A673 (cell line): ENCODE measurements at places on chromosomes 5 and 9. TPM values are rescaled to one million over a fixed set of nuclear protein-coding genes. Genes with fewer than 3 reads are reported as not detected.

LURAP1L gene
- total RNA-seq: 0.60 and 0.96 TPM in 2 replicates

- no peak overlapping the region for H3K27ac ChIP-seq
- no peaks in the 10 kb centered on the region for H3K36me3 ChIP-seq
- no peak for DNase-seq
- no peaks in the 10 kb centered on the region for H3K27me3 ChIP-seq
- H3K4me1 ChIP-seq: peaks cover 13% of the 10 kb centered on the region
These were observed 242.5 kb downstream of the MLLT3 start for GRCh38 chr9:20379804-20380225.

- H3K4me3 ChIP-seq: no peak overlapping the region
- no peak overlapping the region for H3K27ac ChIP-seq
- no peaks in the 10 kb centered on the region for H3K27me3 ChIP-seq
- H3K4me1 ChIP-seq: no peaks in the 10 kb centered on the region
These were observed 67.5 kb upstream of the CPLX2 start for GRCh38 chr5:175803736-175804454.

CNTNAP3 gene
- not detected in 2 replicates for total RNA-seq

GRCh38 chr5:96157841-96158291, 196.2 kb upstream of the ELL2 start:
- no peak overlapping the region for H3K4me3 ChIP-seq
- H3K27me3 ChIP-seq: no peaks in the 10 kb centered on the region
- DNase-seq: peak; percentile 39
- no peaks in the 10 kb centered on the region for H3K36me3 ChIP-seq

- no peak overlapping the region for H3K27ac ChIP-seq
- H3K36me3 ChIP-seq: no peaks in the 10 kb centered on the region
- DNase-seq: no peak
- no peaks in the 10 kb centered on the region for H3K4me1 ChIP-seq
- H3K4me3 ChIP-seq: no peak overlapping the region
These were observed 21.4 kb downstream of the OR2V1 start for GRCh38 chr5:181109489-181110013.

- no peak overlapping the region for H3K27ac ChIP-seq
- no peaks in the 10 kb centered on the region for H3K36me3 ChIP-seq
- no peak for DNase-seq
- no peaks in the 10 kb centered on the region for H3K4me1 ChIP-seq
- H3K4me3 ChIP-seq: no peak overlapping the region
These were observed 29.5 kb downstream of the SEMA4D start for GRCh38 chr9:89468281-89468960.

GRCh38 chr9:3916411-3916810, 383.5 kb downstream of the GLIS3 start:
- H3K36me3 ChIP-seq: no peaks in the 10 kb centered on the region
- peaks cover 65% of the 10 kb centered on the region for H3K4me1 ChIP-seq
- no peak overlapping the region for H3K4me3 ChIP-seq
- H3K27me3 ChIP-seq: no peaks in the 10 kb centered on the region
- DNase-seq: peak; percentile 94
- peak overlapping the region; percentile 2 for H3K27ac ChIP-seq

GRCh38 chr5:136070486-136071285, 41.9 kb downstream of the TGFBI start:
- DNase-seq: no peak
- H3K4me1 ChIP-seq: no peaks in the 10 kb centered on the region
- no peak overlapping the region for H3K4me3 ChIP-seq

GRCh38 chr9:93575796-93576257, 557 bp upstream of the PHF2 start:
- peak overlapping the region; percentile 93 for H3K27ac ChIP-seq
- H3K27me3 ChIP-seq: no peaks in the 10 kb centered on the region
- H3K4me1 ChIP-seq: peaks cover 19% of the 10 kb centered on the region
- no peaks in the 10 kb centered on the region for H3K36me3 ChIP-seq
- DNase-seq: peak; percentile 71

DNA sequence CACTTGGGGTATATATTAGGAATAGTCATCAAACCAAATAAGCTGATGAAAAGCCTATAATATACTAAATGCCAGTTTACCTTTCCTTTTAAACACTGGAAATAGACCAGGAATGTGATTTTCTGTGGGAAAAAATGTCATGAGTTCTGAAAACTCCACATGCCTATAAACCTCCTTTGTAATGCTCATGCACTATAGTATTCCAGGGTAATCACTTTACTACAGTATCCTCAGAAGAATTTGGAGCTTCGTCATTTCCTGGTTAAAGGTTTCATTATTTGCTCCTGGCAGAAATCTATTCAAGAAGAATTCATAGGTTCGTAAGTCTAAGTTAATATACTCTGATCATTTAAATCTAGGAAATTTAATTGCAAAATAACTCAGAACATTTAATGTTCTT, 1076.7 kb upstream of the DMAC1 start:
- DNase-seq: no peak
- H3K27me3 ChIP-seq: peaks cover 41% of the 10 kb centered on the region
- H3K27ac ChIP-seq: no peak overlapping the region
- H3K4me1 ChIP-seq: no peaks in the 10 kb centered on the region

- DNase-seq: no peak
- H3K36me3 ChIP-seq: no peaks in the 10 kb centered on the region
- H3K27ac ChIP-seq: no peak overlapping the region
- H3K27me3 ChIP-seq: no peaks in the 10 kb centered on the region
- H3K4me3 ChIP-seq: no peak overlapping the region
These were observed 40.5 kb downstream of the BOD1 start for GRCh38 chr5:173575985-173576384.

GFI1B gene
- not detected in 2 replicates for total RNA-seq

PRUNE2 gene
- not detected in 2 replicates for total RNA-seq

ANKRD31 gene
- total RNA-seq: 0.04 and 0.15 TPM in 2 replicates

DNA sequence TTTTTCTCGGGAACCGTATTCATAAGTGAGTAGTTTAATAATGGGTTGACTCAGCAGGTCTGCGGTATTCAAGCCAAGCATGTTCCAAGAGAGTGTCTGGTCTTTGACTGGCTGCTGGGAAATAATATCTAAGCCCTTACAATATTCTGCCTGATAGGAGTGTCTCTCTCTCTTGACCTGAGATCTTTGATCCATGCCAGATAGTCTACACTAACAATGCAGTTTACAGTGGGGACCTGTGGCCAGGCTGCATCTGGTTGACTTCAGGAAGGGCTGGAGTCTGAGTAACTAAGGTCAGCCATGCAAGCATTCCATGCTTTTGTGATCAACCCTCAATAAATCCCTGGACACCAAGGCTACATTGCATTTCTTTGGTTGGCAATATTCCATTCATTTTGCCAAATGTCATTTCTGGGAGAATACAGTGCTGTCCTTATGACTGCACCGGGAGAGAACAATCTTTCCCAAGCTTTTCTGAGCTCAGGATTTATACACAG, 195.5 kb downstream of the SEMA5A start:
- no peaks in the 10 kb centered on the region for H3K27me3 ChIP-seq
- H3K36me3 ChIP-seq: no peaks in the 10 kb centered on the region
- no peak overlapping the region for H3K27ac ChIP-seq
- no peak for DNase-seq

GRCh38 chr9:94300470-94301301, 27.8 kb downstream of the NUTM2F start:
- no peaks in the 10 kb centered on the region for H3K36me3 ChIP-seq
- no peak overlapping the region for H3K27ac ChIP-seq
- H3K4me1 ChIP-seq: no peaks in the 10 kb centered on the region
- H3K27me3 ChIP-seq: no peaks in the 10 kb centered on the region

- DNase-seq: no peak
- peaks cover 6% of the 10 kb centered on the region for H3K4me1 ChIP-seq
- no peaks in the 10 kb centered on the region for H3K27me3 ChIP-seq
- no peak overlapping the region for H3K27ac ChIP-seq
- H3K36me3 ChIP-seq: no peaks in the 10 kb centered on the region
- no peak overlapping the region for H3K4me3 ChIP-seq
These were observed 6.9 kb downstream of the C7 start for GRCh38 chr5:40916226-40916625.

DNA sequence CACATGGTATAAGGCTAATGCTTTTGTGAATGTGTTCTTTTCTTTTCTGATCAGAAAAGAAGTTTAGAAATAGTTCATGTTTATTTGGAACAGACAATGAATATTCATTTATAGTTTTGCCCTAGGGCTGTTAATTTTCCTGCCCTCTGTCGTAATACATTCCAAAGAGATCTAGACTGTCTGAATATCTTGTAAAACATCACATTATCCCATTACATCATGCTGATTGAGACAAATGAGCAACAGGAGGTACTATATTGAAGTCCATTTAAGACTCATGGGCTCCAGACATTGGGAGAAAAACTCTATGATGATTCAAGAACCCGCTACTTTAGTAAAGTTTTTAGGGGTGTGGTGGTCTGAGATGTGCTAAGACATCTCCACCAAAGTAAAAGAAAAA, 121.2 kb upstream of the MAP1B start:
- no peak overlapping the region for H3K4me3 ChIP-seq
- no peaks in the 10 kb centered on the region for H3K27me3 ChIP-seq
- H3K27ac ChIP-seq: no peak overlapping the region
- no peaks in the 10 kb centered on the region for H3K4me1 ChIP-seq
- no peaks in the 10 kb centered on the region for H3K36me3 ChIP-seq

- H3K27me3 ChIP-seq: no peaks in the 10 kb centered on the region
- H3K36me3 ChIP-seq: no peaks in the 10 kb centered on the region
- no peak overlapping the region for H3K4me3 ChIP-seq
These were observed 32.5 kb downstream of the ANXA1 start for GRCh38 chr9:73183917-73184861.

- no peak overlapping the region for H3K27ac ChIP-seq
- no peaks in the 10 kb centered on the region for H3K27me3 ChIP-seq
- no peaks in the 10 kb centered on the region for H3K4me1 ChIP-seq
- H3K4me3 ChIP-seq: no peak overlapping the region
These were observed 344.8 kb upstream of the RPS23 start for GRCh38 chr5:82622711-82623514.

OBP2B gene
- not detected in 2 replicates for total RNA-seq

DNA sequence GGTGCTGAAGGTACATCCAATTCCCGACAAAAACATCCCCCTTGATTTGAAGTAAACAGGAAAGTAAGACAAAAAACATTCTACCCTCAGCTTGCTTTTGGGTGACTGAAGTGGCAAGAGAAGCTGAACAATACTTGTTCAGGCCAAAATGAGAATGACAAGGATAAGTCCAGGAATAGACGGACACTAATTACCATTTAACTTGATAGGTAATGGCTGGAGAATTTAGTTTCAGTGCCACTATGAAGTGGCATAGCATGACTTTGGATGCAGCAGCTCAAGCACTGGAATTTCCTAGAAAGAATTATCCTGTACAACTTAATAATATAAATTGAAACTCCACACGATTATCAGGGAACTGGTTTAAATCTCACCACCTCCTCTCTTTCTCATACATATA, 49.7 kb downstream of the HOMER1 start:
- no peak overlapping the region for H3K4me3 ChIP-seq
- DNase-seq: no peak
- no peaks in the 10 kb centered on the region for H3K27me3 ChIP-seq
- no peak overlapping the region for H3K27ac ChIP-seq
- H3K4me1 ChIP-seq: peaks cover 4% of the 10 kb centered on the region
- no peaks in the 10 kb centered on the region for H3K36me3 ChIP-seq

MVB12B gene
- total RNA-seq: 12.3 and 17.9 TPM in 2 replicates

DNA sequence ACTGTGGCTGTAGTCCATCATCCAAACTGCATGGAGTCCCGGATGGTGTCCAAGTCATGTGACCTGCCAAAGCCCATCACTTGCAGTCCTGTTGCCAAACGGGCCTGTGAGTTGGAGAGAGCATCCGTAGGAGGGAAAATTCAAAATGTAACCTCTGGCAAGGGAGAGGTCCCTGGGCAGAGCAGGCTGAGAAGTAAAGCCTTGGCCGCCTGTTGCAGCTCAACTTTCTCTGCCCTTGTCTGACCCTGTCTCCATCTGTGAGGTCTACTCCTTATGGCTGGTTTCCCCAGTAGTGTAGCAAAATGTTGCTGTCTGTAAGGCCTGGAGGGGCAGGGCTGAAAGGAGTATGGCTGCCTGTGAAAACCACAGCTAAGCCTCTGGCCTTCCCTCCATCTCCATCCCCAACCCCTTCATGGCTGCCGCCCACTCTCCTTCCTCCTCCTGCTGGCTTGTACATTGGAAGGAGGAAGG, 163.5 kb downstream of the SEMA6A start:
- H3K4me3 ChIP-seq: no peak overlapping the region
- DNase-seq: no peak
- H3K27me3 ChIP-seq: no peaks in the 10 kb centered on the region
- no peak overlapping the region for H3K27ac ChIP-seq

BHMT gene
- total RNA-seq: not detected in 2 replicates

DNA sequence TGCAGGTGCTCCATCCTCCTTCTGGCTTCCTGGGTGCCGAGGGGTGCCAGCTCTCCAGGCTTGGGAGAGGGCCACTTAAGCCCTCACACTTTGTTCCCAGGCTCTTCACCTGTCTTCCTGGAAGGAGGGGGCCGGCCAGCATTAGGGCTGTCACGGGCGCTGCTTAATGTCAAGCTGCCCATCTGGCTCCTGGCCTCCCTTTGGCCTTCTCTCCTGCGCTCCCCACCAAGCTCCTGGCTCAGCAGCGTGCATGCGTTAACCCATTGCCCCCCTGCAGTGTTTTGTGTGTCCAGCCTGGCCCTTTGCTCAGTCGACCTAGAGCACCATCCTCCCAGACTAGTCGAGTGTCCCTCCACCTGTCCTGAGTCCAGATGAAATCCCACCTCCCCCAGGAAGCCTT, 21.3 kb downstream of the NTNG2 start:
- H3K4me3 ChIP-seq: no peak overlapping the region
- H3K27ac ChIP-seq: no peak overlapping the region
- DNase-seq: no peak
- H3K36me3 ChIP-seq: no peaks in the 10 kb centered on the region

GRCh38 chr5:107504424-107504823, 166.3 kb downstream of the EFNA5 start:
- no peak overlapping the region for H3K4me3 ChIP-seq
- no peak for DNase-seq
- H3K4me1 ChIP-seq: peaks cover 23% of the 10 kb centered on the region
- H3K27ac ChIP-seq: no peak overlapping the region

- no peak overlapping the region for H3K4me3 ChIP-seq
- no peaks in the 10 kb centered on the region for H3K36me3 ChIP-seq
- H3K4me1 ChIP-seq: no peaks in the 10 kb centered on the region
- H3K27me3 ChIP-seq: peaks cover 10% of the 10 kb centered on the region
These were observed 161.1 kb downstream of the MAST4 start for GRCh38 chr5:66757219-66757833.

BBLN gene
- 41.9 and 50.2 TPM in 2 replicates for total RNA-seq

DNA sequence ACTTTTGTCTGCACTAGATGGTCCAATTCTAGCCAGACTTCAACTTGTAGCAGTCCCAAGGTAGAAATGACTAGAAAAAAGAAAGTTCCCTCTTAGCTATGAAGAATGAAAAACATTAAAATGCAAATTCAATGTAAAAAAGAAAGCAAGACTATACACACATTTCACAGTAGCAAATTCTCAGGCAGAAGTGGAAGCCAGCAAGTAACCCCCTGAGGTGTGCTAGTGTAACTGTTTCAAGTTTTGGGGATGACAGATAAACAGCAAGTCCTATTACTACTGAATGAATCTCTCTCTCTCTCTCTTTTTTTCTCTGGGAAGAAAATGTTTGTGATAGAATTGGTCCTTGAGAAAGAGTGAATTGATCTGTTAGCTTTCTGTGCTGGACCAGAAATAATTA, 185.6 kb downstream of the EFNA5 start:
- H3K27ac ChIP-seq: no peak overlapping the region
- no peaks in the 10 kb centered on the region for H3K36me3 ChIP-seq
- H3K4me3 ChIP-seq: no peak overlapping the region
- no peaks in the 10 kb centered on the region for H3K27me3 ChIP-seq
- no peak for DNase-seq

GRCh38 chr5:14035859-14036503, 91.5 kb upstream of the DNAH5 start:
- H3K36me3 ChIP-seq: no peaks in the 10 kb centered on the region
- H3K4me1 ChIP-seq: peaks cover 12% of the 10 kb centered on the region
- H3K4me3 ChIP-seq: peak overlapping the region; percentile 8
- no peak overlapping the region for H3K27ac ChIP-seq
- H3K27me3 ChIP-seq: no peaks in the 10 kb centered on the region
- peak; percentile 81 for DNase-seq
